ENCODE measurements at places on chromosomes 7 and 10. TPM values are rescaled to one million over a fixed set of nuclear protein-coding genes. Genes with fewer than 3 reads are reported as not detected.

The GRID2IP gene
- 2.5 TPM for total RNA-seq

DNA sequence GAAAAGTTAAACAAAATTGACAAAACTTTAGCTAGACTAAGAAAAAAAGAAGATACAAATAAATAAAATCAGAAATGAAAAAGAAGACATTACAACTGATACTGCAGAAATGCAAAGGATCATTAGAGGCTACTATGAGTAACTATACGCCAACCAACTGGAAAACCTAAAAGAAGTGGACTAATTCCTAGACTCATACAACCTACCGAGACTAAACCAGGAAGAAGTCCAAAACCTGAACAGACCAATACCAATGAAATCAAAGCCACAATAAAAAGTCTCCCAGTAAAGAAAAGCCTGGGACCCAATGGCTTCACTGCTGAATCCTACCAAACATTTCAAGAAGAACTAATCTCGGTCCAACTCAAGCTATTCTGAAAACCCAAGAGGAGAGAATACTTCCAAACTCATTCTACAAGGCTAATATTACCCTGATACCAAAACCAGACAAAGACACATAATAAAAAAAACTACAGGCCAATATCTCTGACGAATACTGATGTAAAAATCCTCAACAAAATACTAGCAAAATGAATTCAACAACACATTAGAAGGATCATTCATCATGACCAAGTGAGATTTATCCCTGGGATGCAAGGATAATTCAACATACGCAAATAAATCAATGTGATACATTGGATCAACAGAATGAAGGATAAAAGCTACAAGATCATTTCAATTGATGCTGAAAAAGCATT, 20.3 kb downstream of the ELAPOR2 start:
- DNase-seq: no peak

The YKT6 gene
- total RNA-seq: 79.2 TPM

DNA sequence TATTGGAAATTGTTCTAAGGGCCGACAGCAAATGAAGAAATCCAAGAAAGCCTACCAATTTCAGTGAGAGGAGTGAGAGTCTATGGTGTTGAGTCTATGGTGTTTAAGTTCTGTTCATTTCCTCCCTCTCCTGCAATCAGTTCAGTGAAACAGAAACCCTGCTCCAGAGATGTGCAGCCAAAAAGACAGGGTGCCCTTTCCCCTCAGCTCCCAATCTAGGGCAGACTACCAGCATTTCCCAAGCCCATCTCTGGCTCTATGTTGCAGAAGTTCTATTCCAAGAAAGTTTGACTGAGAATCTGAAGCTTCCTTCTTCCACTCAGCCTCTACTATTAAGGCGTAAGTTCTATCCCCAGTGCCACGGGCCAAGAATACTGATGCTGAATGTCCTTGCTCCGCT, 18.5 kb upstream of the ALOX5 start:
- DNase-seq: no peak
